GM03348 (cell line): ENCODE measurements at places on chromosomes 2 and 18.

GRCh38 chr2:44715671-44716081 lies 225.8 kb upstream of the SIX3 start:
- peak; percentile 70 for DNase-seq

DNA sequence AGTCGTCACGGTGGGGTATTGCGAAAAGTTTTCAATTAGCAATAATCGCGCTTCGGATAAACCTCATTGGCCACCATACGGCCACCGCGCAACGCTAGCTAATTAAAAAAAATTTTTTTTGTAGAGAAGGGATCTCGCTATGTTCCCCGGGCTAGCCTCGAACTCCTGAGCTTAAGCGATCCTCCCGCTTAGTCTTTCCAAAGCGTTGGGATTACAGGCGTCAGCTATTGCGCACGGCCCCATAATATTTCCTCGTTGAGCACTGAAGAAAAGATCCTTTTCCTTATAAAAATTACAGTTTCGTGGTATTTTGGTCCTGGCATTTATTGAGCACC lies 759 bp upstream of the ACTR1B start:
- no peak for DNase-seq

DNA sequence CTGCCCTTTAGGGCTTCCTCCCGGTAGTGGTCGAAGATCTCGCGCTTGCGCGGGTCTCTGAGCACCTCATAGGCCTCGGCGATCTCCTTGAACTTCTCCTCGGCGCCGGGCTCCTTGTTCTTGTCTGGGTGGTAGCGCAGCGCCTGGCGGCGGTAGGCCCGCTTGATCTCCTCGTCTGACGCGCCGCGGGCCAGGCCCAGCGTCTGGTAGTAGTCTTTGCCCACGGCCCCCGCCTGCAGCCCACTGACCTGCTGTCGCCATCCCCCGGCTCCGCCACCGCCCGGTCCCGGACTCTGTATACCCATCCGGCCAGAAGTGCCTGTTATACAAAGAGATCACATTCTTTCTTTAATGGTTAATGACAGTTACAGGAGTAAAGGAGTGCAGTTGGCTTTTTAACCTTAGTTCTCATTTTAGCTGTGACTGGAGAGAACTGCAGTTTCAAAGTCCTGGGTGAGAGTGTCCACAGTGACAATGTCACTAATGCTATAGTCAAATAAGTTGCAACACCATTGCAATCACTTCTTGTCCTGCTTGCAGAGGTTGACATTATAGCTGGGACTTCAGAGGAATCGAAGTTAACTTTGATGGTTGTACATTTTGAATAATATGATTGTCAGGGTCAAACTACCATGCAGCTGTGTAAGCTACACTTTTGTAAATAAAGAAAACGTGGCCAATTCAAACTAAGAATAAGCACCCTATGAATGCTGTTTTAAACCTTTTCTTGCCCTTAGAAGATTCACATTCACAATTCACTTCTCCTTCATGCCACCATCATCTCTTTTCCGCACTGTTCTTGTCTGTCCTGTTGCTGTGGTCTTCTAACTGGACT lies 35.3 kb upstream of the CAVIN2 start:
- DNase-seq, result no peak

GRCh38 chr18:58287353-58288274 lies 243.6 kb downstream of the NEDD4L start:
- DNase-seq, result no peak

DNA sequence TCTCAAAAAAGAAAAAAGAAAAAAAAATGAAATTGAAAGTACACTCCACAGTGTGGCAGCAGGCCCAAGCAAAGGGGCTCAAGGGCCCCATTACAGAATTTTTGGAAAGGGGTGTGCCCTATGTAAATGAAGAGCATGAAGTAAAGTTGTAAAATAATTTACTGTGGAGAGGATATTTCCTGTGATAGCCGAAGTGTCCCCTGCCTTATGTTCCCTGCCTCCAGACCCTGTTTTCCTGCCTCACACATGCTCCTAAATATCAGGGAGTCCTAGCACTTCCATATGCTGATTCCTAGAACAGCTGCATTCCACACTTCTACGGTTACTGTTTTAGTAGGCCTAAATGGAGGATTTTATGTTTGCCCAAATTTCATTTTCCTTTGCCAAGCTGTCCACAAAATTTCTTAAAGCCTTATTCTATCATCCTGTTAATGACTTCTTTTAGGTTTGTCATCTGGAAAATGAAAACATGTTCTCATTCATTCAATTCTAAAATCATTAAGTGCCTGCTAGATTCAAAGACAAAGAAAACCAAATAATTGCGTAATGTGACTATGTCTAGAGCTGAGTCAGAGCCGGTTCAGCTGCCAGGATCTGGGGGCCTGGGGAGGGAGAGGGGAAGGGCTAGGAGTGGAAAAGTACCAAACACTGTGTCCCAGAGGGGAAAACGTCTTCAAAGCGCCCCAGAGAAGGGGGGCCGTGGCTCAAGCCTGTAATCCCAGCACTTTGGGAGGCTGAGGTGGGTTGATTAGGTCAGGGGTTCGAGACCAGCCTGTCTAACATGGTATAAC lies 25.9 kb upstream of the IMPA2 start:
- peak; percentile 62 for DNase-seq

- no peak for DNase-seq
Observed at GRCh38 chr2:35946478-35946877, 409.1 kb upstream of the CRIM1 start.

GRCh38 chr2:98654699-98655495 lies 46.5 kb downstream of the UNC50 start:
- no peak for DNase-seq

GRCh38 chr18:6836331-6836730 lies 106.8 kb downstream of the ARHGAP28 start:
- DNase-seq, result no peak

- DNase-seq, result no peak
Observed at GRCh38 chr18:711310-711656, 1.1 kb downstream of the ENOSF1 start.

GRCh38 chr2:223459328-223459939 lies 142.7 kb downstream of the SCG2 start:
- peak; percentile 31 for DNase-seq

DNA sequence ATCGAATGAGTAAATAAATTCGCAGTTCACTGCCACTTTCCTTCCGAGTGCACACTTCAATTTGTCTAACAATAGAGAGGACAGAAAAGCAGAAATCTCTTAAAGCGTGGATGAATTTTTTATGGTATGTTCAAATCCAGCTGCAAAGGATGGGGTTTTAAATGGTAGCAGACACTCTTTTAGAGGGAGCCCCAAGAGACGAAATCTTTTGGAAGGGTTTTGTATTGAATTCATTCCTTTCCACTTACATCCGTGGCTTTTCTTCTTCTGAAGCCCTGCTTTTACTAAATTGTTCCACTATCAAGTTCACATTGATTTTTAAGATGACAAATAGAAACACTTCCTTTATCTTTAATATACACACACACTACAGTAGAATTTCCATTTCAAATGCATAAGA lies 680.7 kb downstream of the NR4A2 start:
- DNase-seq, result no peak

GRCh38 chr2:147603876-147604275 lies 241.0 kb upstream of the ACVR2A start:
- no peak for DNase-seq

GRCh38 chr2:100246163-100247145 lies 75.8 kb downstream of the LONRF2 start:
- peak; percentile 31 for DNase-seq

GRCh38 chr18:48222118-48222517 lies 187.1 kb downstream of the ZBTB7C start:
- no peak for DNase-seq

- no peak for DNase-seq
Observed at GRCh38 chr18:36769172-36769571, 59.6 kb downstream of the TPGS2 start.

- DNase-seq, result peak; percentile 30
Observed at GRCh38 chr2:110219496-110220189, 7.3 kb upstream of the MTLN start.
